ENCODE measurements at places on chromosomes 6 and 20. TPM values are rescaled to one million over a fixed set of nuclear protein-coding genes. Genes with fewer than 3 reads are reported as not detected.

DNA sequence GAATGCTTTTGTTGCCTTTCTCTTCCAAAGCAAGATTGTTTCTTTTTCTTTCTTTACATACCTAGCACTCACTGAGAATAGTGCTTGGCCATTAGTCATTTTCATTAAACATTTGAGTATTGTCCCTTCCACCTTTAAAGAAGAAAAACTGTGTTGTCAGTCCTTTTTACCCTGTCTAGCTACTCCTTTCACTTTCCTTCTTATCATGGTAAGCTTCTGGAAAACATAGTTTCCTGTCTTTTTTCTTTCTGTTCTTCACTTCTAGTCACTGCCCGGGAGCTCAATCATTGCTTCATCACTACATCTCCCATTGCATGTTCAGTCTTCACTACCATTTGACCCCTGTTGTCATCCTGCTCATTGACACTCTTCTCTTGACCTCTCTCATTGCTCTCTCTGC, 12.1 kb downstream of the VAPB start:
- DNase-seq: no peak

- no peak for DNase-seq
These were observed 11.0 kb downstream of the TTBK1 start for GRCh38 chr6:43254138-43254817.

GRCh38 chr6:84166395-84166794, 61.0 kb downstream of the CEP162 start:
- no peak for DNase-seq

GRCh38 chr6:90263633-90264032, 33.0 kb downstream of the BACH2 start:
- no peak for DNase-seq

- DNase-seq: no peak
These were observed 20.1 kb downstream of the KCNK17 start for GRCh38 chr6:39294133-39294532.

DNA sequence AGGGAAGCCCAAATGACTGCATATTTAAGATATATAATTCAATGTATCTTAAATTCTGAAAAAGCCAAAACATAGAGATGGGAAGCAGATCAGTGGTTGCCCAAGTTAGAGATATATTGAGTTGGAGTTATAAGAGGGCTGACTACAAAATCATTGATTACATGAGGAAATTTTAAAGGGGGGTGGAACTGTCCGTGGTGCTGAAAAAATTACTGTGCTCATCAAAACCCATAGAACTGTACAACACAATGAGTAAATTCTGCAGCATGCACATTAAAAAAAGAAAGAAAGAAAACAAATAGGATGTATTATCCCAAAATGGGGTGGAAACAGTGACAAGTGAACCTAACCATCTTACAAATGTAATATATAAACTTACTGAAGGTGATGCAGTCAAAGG, 100.9 kb downstream of the FUT9 start:
- DNase-seq: no peak

DNA sequence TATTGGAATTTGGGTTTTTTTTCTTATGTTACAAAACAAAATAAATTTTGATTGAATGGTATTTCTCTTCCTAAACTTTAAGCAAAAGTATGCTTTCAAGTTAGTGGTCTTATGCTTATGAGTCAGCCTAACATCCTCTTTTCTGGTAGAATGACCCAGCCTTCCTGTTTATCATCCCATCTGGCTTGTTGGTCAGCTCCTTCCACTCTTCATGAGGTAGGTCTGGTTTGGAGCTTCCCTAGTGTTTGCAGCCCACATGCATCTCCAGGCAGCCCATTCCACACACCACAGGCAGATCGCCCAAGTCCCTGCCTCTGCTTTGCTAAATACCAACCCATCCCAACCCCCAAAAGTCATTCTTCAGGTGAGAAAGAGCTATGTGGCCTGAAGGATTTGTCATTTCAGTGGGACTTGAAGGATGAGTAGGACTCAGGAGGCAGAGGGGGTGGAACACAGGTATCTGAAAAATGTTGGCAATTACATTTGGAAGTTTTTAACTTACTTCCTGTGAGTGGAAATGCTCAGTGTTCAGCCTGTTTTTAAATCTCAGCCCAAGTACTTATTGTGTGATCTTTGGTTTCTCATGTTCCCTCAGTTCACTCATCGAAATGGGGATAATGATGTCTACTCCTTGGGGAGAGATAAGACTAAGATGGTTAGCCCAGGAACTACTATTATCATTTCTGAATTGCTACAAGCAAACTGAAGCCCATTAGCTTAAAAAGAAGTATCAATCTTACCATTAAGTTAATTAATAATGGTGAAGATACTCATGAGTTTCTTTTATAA, 294.0 kb downstream of the ADGB start:
- DNase-seq: no peak

GRCh38 chr6:153044295-153044694, 41.8 kb upstream of the MTRF1L start:
- no peak for DNase-seq

GRCh38 chr6:137390334-137390733, 103.9 kb downstream of the OLIG3 start:
- peak; percentile 39 for DNase-seq

DNA sequence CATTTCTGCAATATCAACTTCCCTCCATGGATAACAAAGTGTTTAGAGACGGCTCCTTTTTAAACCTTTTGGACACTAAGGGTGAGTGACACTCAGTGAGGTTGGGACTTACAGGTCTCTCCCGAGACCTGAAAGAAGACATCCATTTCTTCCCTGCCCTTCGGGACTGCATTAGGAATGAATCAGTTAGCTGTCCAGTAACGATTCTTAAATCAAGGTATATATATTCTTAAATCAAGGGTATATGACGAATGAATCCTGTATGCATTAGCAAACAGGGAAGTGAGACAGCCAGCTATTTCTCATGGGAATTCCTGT, 52.9 kb downstream of the EDN1 start:
- DNase-seq: no peak

GRCh38 chr6:114833211-114833610, 490.4 kb upstream of the HS3ST5 start:
- DNase-seq: no peak

GRCh38 chr6:118750143-118750542, 98.8 kb upstream of the CEP85L start:
- no peak for DNase-seq

DNA sequence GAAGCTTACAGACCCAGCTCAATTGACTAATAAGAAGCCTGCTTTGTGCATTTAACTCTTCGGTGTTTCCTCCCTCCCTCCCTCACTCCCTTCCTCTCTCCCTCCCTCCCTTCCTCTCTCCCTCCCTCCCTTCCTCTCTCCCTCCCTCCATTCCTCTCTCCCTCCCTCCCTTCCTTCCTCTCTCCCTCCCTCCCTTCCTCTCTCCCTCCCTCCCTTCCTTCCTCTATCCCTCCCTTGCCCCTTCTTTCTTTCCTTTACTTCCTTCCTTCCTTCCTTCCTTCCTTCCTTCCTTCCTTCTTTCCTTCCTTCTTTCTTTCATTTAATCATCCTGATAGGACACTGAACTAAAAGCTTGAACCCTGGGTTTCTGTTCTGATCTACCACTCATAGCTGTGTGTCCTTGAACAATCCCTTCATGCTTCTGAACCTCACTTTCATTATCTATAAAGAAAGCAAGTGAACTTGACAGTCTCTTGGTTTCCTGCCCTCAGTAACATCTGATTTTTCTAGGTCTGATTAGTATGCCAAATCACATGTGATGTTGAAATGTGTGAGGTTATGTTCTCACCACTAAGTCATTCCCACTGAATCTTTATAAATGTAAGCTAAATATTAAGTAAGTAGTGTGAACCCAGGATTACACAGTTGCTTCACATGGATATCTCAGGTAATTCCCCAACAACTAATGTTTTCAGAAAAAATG, 132.3 kb upstream of the BMP2 start:
- no peak for DNase-seq

- no peak for DNase-seq
These were observed 2.5 kb downstream of the ZNF831 start for GRCh38 chr20:59165891-59166709.

DNA sequence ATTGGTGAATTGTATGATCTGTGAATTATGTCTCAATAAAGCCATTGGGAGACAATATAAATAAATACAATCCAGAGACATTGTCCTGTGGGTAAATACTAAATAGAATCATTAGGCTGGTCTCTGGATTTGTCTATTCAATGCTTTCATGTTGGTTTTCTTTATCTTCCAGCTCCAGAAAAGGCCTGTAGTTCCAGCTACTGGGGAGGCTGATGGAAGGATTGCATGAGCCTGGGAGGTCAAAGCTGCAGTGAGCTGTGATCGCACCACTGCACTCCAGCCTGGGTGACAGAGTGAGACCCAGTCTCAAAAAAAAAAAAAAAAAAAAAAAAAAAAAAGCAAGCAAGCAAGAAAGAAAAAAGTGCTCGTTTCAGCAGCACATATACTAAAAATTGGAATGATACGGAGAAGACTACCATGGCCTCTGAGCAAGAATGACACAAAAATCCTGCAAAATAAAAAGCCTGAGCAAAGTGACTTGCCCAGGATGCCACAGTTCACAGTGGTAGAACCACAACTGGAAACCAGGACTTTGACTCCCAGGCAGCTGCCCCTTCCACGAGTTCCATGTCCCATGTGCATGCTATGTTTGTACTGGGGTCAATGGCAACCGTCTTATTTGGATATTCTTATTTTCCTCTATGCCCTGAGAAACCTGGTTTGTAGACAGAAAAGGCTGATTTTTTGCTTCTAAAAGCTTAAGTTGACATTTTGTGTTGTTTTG, 33.6 kb upstream of the GMPR start:
- no peak for DNase-seq

GRCh38 chr6:127129251-127129650, 10.8 kb downstream of the RSPO3 start:
- DNase-seq: no peak

GRCh38 chr6:108873251-108873650, 25.0 kb downstream of the ARMC2 start:
- DNase-seq: no peak

DNA sequence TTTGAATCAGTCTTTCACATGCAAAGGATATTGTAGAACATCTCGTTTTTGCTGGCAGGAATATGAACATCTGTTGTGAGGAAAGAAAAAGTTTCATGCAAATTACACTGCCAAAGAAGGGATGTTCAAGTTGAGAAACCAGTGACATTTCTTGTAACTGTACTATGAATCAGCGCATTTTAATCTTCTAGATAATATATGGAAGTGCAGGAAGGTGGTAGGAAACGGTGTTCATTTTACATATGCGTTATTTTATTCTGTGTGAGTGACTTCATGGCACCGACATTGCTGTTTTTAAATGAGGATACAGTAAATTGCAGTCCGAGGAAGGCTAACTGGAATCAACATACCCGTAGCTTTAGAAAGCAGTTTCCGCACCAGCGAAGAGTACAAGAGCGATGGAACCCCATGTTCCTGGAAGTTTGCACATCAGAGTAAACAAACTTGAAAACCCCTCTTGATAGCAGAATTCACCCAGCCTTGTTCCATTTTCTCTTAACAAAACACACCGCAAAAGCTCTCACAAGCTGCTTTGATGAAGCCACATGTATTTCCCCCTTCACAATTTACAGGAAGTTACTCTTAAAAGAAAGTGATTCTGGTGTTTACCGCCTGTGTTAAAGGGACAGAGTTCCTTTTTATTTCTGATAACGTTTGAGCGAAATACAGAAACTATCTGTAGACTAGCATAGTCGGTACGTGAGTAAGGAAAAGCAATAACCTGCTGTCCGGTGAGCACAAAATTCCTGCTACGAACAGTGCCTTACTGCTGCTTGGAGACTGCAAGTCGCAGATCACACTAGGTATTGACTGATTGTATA, 11.5 kb downstream of the PRDM1 start:
- no peak for DNase-seq

DNA sequence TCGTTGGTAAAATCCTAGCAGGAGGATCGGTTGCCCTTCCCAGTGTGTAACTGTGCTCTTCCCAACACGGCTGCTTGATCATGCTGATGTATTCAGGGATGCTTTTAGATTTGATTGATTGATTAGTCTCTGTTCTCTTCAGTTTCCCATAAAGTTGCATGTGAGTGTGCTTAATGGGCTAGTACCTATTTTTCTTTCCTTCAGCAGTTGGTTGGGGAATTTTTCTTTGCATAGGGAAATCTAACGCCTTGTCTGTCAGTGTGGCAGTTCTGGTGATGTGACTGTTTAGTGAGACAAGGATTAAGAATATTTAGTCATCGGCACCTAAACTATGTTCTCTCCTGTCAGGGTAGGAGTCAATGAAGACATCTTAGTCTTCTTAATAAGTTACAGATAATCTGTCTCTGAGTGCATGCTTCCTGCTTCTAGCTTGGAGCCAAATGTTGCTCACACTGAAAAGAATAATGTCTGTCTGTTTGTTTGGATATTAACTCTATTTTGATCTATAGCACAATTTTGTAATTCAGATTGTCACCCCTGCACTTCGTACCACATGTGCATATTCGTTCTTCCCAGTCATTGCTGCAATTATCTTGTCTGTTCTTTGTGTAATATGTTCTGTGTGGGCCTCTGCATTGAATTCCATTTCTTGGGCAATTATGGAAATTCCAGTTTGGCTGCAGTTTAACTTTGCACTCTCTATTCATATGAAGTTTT, 169.9 kb downstream of the EDN1 start:
- DNase-seq: no peak

- DNase-seq: no peak
These were observed 25.5 kb upstream of the ITCH start for GRCh38 chr20:34337544-34337943.

DNA sequence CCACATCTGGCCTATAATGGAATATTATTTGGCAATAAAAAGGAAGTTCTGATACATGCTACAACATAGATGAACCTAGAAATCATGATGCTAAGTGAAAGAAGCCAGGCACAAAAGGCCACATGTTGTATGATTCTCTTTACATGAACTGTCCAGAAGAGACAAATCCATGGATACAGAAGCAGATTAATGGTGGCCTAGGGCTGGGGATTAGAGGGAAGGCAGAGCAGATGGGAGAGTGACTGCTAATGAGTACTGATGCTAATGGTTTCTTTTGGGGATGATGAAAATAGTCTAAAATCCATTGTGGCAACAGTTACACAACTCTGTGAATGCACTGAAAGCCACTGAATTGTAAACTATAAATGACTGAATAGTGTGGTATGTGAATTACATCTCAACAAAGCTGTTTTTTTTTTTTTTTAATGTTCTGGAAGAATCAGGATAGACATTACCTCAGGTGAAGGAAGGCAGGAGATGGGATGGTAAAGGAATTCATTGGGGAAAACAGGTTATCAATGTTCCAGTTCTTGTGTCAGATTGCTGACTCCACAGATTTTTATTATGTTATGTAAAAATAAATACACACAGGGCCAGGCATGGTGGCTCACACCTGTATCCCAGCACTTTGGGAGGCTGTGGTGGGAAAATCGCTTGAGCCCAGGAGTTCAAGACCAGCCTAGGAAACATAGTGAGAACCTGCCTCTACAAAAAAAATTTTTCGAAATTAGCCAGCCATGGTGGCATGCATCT, 8.9 kb upstream of the SOX12 start:
- no peak for DNase-seq

GNRH2 gene
- not detected for total RNA-seq

MYCT1 gene
- total RNA-seq: 17.6 TPM

CCNC gene
- total RNA-seq: 18.7 TPM

RPS6KA2 gene
- total RNA-seq: 55.5 TPM

TSPO2 gene
- not detected for total RNA-seq

TGIF2 gene
- 4.5 TPM for total RNA-seq

PTCRA gene
- total RNA-seq: not detected

RRAGD gene
- 126 TPM for total RNA-seq

STMND1 gene
- not detected for total RNA-seq

WFDC12 gene
- total RNA-seq: not detected

PLTP gene
- total RNA-seq: 156 TPM

IBTK gene
- total RNA-seq: 27.6 TPM

POU5F1 gene
- total RNA-seq: 0.51 TPM

Data from Right ventricle myocardium inferior (tissue), 1 donor.